ENCODE measurements at places on chromosomes 16 and 17.

GRCh38 chr16:11377154-11377553 is 31.9 kb downstream of the RMI2 start:
- peak; percentile 45 for DNase-seq

GRCh38 chr16:65510850-65511249 is 389.0 kb upstream of the CDH11 start:
- no peak for DNase-seq

DNA sequence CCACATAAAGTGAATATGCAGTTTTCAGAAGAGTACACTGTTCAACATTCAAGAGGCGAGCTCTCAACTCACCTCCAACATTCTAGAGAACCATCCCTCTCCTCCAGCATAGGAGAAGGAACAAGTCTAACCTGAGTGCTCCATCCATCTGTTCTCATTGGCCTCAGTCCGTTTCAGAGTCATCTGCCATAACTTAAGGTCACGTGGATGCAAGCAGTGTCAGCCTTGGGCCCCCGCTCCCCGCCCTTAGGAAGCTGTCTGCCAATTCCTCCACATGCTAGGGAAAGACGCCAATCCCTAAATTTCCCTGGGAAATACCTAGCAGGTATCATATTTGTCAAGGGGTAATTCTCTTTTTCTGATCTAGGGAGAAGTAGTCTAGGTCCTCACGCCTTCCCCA is 21.4 kb downstream of the MARVELD3 start:
- no peak for DNase-seq

GRCh38 chr17:40021451-40021971 is 6.3 kb downstream of the CSF3 start:
- DNase-seq: no peak

DNA sequence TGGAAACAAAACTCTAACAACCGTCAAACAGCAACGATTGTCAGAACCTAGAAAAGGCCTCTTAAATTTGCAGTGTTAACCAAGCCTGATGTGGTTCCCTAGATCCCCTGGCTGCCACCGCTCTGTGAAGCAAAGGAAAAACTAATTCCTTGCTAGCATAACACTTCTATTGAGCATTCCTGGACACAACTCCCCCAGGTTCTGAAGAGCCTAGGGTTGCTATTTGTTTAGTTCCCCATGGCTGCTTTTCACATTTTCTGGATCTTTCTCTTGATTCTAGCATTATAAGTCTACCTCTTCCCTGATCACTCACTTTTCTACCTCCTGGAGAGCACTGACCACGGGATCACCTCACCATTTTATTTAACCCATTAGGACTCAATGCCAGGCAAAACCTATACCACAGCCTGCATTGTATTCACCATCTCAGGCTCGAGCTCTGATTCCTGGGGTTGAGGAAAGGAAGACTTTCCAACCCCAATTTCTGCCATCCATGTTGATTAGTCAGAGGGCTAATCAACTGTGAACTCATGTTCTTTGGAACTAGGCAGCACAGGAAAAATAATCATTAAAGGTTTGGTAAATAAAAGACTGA is 692 bp upstream of the KCNJ16 start:
- no peak for DNase-seq
